Left renal cortex interstitium (tissue), 4 donors: ENCODE measurements at places on chromosomes 12 and 14. TPM values are rescaled to one million over a fixed set of nuclear protein-coding genes. Genes with fewer than 3 reads are reported as not detected.

DNA sequence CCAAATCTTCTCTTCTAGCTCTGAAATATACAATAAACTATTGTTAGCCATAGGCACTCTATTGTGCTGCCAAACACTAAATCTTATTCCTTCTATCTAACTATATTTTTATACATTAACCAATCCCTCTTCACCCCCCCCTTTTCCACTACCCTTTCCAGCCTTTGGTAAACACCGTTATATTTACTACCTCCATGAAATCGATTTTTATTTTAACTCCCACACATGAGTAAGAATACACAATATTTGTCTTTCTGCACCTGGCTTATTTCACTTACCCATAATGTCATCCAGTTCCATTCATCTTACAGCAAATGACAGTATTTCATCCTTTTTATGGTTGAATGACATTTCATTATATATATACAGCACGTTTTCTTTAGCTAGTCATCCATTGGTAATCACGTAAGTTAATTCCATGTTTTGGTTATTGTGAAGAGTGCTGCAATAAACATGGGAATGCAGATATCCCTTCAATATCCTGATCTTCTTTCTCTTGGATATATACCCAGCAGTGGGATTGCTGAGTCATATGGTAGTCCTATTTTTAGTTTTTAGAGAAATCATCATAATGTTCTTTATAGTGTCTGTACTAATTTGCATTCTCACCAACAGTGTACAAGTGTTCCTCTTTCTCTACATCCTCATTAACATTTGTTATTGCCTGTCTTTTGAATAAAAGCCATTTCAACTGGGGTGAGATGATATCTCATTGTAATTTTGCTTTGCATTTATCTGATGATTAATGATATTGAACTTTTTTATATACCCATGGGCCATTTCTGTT lies 34.2 kb upstream of the PLBD1 start:
- no peak for DNase-seq

The WSCD2 gene
- polyA plus RNA-seq = 10.4 TPM

The FZD10 gene
- 3.8 TPM for polyA plus RNA-seq

- no peak for DNase-seq
These were observed 90.0 kb downstream of the LRRC74A start for GRCh38 chr14:76916040-76916715.

The MANSC4 gene
- polyA plus RNA-seq = 0.21 TPM

The RPGRIP1 gene
- 0.37 TPM for polyA plus RNA-seq

DNA sequence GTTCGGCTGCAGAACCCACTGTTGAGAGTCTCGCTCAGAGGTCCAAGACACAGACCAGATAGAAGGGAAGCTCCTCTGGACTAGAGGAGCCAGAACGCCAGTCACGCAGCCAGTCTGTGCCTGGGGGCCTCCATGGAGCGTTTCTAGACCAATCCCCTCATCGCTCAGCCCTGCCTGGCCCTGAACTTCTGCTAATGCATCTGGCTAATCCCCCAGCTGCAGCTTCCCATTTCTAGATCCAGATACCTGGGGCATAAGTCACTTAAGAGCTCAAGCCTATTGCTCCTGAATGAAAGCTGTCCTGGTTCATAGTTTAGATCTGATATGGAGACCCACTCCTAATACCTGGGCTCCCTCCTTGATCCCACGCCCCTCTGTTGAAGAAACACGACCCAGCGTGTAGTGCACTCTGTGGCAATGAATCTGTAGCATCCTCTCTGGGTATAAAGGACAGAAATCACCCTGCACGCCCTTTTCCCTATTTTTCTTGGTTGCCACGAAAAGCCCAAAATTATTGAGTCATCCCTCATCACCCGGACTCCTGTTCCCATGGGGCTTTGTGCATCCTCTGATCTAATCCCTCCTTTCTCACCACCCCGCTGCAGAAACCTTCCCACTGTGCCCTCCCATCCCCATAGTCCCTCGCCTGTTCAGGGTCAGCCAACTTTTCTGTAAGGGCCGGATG lies 341.6 kb upstream of the FKBP4 start:
- no peak for DNase-seq
